ENCODE measurements at places on chromosomes 11 and 22.

- DNase-seq = no peak
Observed at GRCh38 chr11:21861314-21861713, 331.6 kb upstream of the ANO5 start.

- DNase-seq = no peak
Observed at GRCh38 chr11:76161261-76161961, 44.9 kb downstream of the WNT11 start.

DNA sequence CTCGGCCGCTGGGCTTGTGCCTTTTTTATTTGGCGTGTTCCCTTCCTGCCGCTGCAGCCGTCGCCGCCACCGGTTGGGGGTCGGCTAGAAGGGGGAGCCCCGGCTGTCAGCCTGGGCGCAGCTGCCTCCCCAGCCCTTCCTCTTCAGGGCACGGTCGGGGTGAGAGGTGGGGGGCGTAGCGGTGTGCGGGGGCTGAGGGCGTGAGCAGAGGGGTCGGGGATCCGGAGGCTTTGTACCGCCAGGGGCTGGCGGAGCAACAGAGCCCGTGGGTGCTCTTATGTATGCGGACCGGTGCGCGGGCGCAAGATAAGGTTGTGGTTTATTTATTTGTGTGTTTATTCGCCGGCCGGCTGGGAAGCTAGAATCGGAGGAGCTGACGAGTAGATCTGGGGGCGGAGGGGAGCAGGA is 477 bp downstream of the ZBTB16 start:
- DNase-seq = peak; percentile 64

DNA sequence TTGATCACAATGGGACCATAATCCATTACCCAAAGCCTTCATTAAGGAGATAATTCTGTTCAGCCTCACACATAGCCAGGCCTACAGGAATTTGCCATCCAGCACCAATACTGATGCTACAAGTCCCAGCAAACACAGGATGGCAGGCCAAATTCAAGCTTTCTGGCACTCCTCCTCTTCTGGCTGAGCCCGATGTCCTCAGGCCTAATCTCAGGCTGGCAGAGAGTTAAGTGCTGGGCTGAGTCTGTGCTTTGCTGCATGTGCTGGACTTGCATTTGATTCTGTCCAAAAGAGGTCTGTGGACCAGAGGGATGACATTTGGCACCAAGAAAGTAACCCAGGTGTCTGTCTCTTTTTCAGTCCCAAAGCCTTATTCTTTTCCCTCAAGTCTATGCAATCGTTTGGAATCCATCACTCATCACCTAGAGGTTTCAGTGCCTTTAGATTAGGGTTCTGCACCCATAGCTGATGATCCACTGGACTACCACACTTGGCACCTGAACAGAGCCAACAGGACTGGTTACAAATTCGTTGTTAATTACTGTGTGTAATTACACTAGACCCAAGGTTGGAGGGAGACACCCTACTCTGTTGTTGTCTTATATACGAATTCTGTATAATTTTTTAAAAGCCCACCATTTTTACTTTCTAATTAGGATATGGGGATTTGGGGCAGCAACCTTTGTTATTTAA is 19.4 kb upstream of the LIN7C start:
- no peak for DNase-seq

- peak; percentile 20 for DNase-seq
Observed at GRCh38 chr11:40338739-40339138, 1120.7 kb downstream of the LRRC4C start.

DNA sequence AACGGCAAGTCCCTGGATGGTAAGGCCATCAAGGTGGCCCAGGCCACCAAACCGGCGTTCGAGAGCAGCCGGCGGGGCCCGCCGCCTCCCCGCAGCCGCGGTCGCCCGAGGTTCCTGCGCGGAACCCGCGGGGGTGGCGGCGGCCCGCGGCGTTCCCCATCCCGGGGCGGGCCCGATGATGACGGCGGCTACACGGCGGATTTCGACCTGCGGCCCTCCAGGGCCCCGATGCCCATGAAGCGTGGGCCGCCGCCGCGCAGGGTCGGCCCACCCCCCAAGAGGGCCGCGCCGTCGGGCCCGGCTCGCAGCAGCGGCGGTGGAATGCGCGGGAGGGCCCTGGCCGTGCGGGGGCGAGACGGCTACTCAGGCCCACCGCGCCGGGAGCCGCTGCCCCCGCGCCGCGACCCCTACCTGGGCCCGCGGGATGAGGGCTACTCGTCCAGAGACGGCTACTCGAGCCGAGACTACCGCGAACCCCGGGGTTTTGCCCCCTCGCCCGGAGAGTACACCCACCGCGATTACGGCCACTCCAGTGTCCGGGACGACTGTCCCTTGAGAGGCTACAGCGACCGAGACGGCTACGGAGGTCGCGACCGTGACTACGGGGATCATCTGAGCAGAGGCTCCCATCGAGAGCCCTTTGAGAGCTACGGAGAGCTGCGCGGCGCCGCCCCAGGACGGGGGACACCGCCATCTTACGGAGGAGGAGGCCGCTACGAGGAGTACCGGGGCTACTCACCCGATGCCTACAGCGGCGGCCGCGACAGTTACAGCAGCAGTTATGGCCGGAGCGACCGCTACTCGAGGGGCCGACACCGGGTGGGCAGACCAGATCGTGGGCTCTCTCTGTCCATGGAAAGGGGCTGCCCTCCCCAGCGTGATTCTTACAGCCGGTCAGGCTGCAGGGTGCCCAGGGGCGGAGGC is 792 bp downstream of the RBMXL2 start:
- DNase-seq = no peak

DNA sequence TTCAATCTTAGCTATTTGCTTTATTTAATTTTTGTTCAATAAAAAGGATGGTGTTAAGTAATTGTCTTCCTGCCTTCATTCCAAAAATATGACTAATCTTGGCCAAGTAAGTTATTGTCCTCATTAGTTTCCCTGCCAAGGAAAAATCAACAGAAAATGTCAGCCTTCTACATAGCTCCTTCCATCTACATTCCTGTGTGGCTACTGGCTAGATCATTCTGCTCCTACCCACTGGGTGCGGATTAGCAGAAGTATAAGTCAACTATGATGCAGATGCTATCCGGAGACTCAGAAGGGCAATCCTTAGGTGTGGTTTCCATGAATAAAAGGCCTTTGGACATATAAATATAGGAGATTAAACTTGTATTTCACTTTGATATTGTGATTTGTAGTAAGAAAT is 154.4 kb downstream of the SBF2 start:
- peak; percentile 91 for DNase-seq

- peak; percentile 84 for DNase-seq
Observed at GRCh38 chr11:33266393-33267215, 9.4 kb downstream of the HIPK3 start.

DNA sequence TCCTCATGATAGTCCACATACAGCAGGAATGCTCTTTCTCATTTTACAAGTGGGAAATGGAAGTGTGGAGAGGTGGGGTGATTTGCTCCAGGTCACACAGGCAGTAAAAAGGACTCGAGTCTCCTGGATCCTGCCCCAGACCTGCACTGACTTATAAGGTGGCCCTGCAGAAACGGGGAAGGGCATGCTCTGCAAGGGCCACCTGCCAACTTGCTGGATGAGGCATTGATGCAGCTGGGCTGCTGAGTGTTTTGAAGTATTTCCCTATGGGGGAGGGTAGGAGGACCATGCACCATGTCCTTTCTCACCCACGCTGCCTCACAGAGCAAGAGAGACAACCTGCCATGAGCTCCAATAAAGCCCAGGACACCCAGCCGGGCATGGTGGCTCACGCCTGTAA is 36.9 kb downstream of the OR6Q1 start:
- DNase-seq = no peak

- no peak for DNase-seq
Observed at GRCh38 chr11:44729713-44730112, 3.0 kb downstream of the TSPAN18 start.

- DNase-seq = peak; percentile 21
Observed at GRCh38 chr11:67119585-67120391, 725 bp downstream of the KDM2A start.

DNA sequence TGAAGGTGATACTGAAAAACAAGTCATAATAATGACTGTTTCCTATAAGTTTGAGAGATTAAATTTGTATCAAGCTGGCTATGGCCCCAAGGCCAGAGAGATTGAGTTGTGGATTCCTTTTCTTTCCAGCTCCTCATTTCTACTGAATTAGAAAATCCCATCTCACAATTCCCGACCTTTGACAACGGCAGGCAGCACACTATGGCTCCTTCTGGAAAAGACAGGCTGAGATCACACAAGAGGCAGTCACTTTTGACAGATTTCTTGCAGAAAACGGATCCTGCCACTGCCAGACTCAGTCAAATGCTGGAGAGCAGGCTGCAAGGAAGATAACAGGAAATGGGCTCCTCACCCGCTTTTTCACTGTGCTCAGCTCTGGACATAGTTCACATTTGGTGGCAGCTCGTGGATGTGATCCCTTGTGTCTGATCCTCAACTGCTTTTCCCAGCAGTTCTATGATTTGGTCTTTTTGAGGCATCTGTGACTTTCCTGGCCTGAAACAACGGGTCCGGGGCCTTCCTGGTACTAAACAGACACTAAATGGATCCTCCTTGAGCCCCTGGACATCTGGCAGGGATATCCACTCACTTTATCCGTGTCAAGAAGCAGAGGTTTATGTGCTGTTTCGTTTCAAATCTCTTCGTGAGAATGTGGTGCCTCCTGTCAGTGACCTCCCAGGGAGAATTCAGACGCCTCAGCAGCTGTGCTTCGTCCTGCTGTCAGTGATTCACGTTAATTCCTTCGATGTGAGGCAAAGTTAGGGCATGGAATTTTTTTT is 26.1 kb upstream of the RTL6 start:
- peak; percentile 97 for DNase-seq

DNA sequence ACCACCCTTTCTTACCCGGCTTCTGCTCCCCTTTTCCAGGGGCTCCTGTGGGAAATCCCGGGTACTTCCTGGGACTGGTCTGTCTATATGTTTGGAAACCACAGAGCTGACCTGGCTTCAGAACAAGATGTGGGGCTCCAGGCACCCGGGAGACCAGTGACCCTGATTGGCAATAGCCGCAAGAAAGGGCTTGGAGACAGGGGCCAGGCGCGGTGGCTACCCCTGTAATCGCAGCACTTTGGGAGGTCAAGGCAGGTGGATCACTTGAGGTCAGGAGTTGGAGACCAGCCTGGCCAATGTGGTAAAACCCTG is 3.2 kb upstream of the NEAT1 start:
- DNase-seq = no peak

DNA sequence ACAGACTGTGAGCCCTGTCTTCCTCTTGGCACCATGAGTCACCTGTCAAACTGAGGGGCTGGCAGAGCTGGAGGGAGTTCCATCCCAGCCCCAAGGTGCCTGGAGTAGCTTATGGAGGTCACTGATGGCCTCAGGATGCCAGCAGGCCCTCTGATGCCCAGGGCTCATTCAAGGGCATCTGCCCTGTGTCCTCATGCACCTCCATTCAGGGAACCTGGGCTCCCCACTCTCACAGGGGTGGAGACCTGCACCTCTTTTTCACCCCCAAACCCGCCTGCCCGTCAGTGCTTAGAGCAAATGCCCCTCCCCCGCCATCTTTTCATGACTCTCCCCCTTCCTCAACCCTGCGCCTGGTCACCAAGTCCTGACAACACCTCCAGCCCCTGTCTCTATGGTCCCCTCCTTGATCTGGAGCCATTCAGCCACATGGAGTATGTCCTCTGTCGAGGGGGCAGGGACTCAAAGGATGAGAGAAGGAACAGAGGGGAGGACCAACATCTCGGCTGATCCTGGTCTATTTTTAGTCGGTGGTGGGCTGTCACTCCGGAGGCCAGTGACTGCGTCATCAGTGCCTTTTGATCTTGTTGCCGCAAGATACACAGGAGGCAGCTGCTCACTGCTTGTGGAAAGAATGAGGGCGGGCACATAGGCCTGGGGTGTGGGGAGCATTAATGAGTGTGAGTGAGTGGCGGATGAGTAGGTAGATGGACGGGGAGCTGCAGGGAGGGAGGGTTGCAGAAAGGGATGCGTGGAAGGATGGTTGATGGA is 72.2 kb downstream of the CDKN1C start:
- peak; percentile 16 for DNase-seq

- peak; percentile 35 for DNase-seq
Observed at GRCh38 chr11:3109921-3110706, 52.9 kb upstream of the CARS1 start.

DNA sequence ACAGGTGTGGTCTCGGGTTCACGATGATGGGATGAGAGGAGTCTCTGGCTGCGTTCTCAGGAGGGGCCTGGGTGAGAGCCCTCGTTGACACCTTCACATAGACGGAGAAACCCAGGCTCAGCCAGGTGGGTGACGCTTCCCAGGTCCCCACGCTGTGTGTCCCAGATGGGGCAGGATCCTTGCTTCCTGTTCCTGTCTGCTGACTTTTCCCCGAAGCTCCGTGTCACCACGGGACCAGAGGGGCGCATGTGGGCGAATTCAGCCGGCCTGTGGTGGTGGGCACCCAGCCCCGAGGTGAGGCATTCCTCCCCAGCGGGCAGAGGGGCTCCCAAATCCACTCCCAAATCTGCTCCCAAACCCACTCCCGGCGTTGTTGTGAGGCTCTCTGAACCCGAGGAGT is 732.8 kb downstream of the BRD1 start:
- no peak for DNase-seq

DNA sequence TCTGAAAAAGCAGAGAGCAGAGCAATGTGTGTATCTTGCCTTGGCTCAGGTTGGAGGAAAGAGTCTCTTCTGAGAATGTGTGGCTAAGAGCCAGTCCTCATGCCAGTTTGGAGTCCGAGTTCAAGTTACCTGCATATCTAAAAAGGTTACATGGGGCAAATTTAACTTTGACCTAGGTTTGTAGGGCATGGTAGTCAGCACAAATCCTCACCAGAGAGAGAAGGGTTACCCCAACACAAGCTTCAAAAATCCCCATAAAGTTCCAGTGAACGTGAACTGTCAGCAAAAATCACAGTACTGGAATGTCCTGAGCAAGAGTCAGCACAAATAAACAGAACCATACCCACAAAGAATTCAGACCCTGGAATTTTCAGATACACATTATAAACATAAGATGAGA is 13.8 kb downstream of the SDHD start:
- DNase-seq = peak; percentile 19

DNA sequence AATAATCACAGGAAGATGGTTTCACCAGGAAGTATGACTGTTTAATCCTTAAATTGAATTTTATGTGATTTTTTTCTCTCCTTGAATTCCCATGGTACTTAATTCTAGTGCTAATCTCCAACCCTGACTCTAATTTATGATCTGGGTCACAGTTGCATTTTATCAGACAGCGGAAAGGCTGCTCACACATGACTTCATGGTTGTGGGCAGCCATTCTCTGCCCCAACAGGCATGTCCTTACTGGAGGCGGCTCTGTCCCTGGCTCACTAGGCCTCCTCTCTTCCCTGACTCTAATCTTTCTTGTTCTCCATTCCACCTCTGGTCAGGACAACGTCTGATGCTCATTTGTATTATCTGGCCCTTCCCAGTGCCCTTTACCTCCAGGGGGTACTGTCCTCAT is 184.4 kb downstream of the CHST1 start:
- no peak for DNase-seq

GRCh38 chr11:129333873-129334272 is 41.8 kb upstream of the BARX2 start:
- no peak for DNase-seq

GRCh38 chr22:42000466-42000865 is 1.9 kb downstream of the WBP2NL start:
- no peak for DNase-seq

- DNase-seq = no peak
Observed at GRCh38 chr11:94046796-94047195, 25.6 kb downstream of the HEPHL1 start.

Measured in cardiac fibroblast (primary cell).